T-helper 17 cell (primary cell): ENCODE measurements at places on chromosomes 13 and 19.

- no peak for DNase-seq
Observed at GRCh38 chr19:8336660-8337059, 6.4 kb downstream of the KANK3 start.

GRCh38 chr19:10096615-10096963 lies 5.9 kb downstream of the ANGPTL6 start:
- no peak for DNase-seq

DNA sequence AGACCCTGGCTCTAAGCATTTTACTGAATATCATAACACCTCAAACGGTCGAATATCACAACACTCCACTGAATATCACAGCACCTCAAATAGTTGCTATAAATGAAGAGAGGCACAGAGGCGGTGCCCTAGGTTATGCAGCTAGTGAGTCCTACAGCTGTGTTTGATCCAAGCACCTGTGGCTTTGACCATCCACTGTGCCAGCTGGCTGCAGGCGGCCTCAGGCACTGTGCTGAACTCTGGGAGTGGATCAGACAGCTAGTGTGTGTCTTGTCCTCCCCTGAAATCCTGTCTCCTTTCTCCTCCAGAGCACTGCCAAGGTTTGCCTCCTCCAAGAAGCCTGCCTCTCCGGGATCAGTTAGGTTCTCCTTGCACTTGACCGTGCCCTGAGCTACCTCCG lies 7.3 kb downstream of the NOSIP start:
- no peak for DNase-seq

- no peak for DNase-seq
Observed at GRCh38 chr19:29396925-29397324, 128.9 kb upstream of the VSTM2B start.

- DNase-seq: no peak
Observed at GRCh38 chr13:90738881-90739280, 608.6 kb upstream of the MIR17HG start.

- DNase-seq: no peak
Observed at GRCh38 chr19:34512254-34512822, 30.8 kb downstream of the WTIP start.

DNA sequence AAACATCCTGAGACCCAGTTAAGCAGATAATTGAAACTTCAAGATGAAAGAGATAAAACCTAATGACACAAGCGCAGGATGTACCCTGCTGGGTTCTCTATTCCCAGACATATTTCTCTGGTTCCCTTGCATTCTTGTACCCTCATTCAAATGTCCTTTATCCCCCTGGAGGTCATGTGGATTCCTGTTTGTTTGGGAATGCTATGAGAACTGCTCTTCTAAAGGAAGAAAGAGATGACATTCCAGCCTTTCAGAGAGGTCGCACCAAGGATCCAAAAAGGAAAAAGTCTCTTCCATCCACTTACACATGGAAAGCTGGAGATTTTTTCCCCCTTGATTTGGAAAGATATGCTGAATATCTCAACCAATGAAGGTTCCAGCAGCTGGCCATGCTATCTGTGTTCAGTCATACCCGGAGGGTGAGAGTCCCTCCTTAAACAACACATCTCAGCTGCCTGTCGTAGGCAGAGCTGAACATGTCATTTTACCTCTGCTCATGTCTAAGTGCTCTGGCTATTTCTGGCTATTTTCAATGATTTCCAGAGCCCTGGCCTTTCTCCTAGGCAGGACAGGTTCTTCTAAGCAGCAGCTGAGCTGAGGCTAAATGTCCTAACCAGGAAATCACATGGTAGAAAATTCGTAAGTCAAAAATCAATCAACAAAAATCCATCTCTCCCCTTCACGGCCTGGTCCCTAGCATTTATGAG lies 52.5 kb downstream of the C13orf42 start:
- DNase-seq: no peak

DNA sequence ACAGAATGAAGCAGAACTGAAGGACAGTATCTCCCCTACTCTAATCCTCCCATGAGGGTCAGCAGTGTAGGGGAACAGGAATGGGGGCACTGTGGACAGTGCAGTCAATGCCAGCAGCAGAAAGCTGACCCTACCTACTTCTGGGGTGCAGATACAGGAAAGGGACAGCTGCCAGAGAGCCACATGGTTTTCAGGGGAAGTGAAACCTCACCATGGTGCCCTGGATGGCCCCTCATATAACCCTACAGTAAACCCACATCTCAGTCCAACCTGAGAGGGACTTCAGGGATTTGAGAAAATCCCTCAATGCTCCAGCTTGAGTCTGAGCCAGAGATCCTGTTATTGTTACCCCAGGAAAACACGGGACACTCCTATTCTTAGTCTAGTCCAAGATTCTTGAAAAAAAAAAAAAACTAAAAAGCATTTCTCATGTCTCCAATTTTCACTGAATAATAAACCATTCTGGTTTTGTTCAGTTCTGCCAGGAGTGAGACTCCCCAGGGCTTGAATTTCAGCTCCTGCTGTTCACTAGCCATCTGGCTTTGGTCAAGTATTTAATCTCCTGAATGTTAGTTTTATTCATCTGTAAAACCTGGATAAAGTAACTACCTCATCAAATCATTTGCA lies 511.6 kb upstream of the ARGLU1 start:
- no peak for DNase-seq

DNA sequence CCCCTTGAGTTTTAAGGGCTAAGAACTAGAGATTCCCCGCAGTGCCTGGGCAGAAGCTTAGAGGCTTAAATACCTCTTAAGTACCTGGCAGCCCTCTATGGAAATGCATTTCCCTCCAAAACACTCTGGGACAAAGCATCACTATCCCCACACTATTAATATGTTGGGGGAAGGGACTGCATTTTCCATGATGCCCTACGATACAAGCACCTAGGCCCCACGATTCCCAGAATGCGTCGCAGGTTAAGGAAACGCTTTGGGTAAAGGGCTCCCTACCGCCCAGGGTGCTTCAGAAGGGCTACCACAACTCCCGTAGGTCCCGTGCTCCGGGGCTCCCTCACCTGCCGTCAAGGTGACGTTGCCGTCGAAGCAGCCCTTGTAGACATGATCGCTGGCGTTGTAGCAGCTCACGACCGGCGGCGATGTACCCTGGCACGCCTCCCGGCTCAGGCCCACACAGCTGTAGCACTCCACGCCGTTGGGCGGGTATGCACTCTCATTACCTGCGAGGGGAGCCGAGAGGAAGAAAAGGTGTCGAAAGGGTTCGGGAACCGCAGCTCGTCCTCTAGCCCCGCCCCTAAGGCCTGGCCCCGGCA lies 2.5 kb downstream of the LYPD3 start:
- no peak for DNase-seq

DNA sequence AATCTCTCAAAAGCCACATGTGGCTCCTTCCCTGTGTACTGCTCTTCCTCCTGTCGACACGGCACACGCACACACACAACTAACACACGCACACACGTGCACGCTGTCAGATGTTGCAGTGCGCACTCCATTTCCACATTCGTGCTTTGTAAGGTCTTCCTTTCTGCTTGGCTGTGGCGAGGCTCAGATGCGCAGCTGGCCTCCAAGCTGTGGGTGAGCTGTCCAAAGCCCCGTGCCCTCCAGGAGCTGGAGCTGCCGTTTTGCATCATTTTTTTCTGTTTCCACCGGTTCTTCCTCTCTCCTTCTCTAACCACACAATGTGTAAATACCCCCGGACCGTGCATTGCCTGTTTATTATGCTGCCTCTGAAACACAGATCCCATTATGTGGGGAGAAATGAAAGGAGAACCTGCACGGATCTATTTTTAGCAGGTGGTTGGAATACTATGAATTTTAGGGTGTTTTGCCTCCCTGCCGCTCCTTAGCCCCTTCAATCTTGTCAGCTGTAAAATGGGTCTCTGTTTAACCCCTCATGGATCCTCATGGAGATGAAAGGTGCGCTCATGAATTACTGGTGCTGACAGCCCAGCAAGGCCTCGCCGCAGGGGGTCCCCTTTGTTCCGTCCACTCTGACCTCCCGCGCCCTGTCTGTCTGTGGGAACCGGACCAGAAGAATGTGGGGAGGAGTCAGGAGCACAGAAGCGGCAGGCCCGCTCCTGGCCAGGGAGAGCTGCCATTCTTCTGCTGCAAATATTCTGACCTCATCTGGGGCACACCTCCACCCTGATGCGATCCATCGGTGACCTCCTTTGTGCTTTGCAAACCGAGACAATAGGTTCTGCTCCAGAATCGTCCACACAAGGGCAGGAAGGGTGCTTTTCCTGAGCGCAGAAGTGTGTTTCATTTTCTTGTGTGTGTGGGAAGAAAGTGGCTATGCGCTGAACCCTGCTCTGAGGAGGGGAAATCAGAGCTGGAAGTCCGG lies 137.7 kb downstream of the SOX1 start:
- DNase-seq: no peak
